ENCODE measurements at places on chromosomes 3 and 15. TPM values are rescaled to one million over a fixed set of nuclear protein-coding genes. Genes with fewer than 3 reads are reported as not detected.

LYSMD2 gene
- 19.0 TPM for total RNA-seq

SNTN gene
- total RNA-seq = not detected

GOLGA6A gene
- not detected for total RNA-seq

LRRC3B gene
- total RNA-seq = not detected

LXN gene
- 7.1 TPM for total RNA-seq

PFN2 gene
- 4.7 TPM for total RNA-seq

MFGE8 gene
- total RNA-seq = 29.0 TPM

NRROS gene
- 26.5 TPM for total RNA-seq

DNA sequence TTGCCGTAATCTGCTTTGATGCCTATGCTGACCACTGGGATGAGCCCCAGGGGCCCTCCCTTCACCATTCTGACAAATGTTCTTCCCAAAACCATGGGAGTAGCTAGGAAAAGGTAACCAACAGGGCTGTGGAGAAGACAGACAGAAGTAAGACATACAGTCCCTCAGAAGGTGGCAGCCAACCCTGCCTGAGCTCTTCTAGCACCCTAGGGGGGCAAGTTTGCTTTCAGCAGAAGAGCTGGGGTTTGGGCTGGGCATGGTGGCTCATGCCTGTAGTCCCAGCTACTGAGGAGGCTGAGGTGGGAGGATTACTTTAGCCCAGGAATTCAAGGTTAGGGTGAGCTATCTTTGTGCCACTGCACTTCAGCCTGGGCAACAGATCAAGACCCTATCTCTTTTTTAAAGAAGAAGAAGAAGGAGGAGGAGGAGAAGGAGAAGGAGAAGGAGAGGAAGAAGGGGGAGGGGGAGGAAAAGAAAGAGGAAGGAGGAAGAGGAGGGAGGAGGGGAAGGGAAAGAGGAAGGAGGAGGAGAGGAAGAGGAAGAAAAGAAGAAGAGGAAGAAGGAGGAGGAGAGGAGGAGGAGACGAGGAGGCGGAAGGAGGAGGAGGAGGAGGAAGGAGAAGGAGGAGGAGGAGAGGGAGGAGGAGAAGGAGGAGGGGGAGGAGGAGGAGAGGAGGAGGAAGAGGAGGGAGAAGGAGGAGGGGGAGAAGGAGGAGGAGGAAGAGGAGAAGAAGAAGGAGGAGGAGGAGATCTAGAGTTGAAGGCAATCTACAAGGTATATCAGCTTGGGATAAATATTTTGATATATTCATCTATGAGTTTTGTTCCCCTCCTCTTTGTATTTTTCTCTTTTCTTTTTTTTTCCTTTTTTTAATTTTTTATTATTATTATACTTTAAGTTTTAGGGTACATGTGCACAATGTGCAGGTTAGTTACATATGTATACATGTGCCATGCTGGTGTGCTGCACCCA, 44.9 kb upstream of the ABHD2 start:
- peaks cover 2% of the 10 kb centered on the region for H3K4me1 ChIP-seq
- no peak overlapping the region for H3K27ac ChIP-seq
- no peaks in the 10 kb centered on the region for H3K36me3 ChIP-seq
- H3K27me3 ChIP-seq = peaks cover 4% of the 10 kb centered on the region
- no peak for DNase-seq
- no peak overlapping the region for H3K4me3 ChIP-seq

- H3K4me3 ChIP-seq = no peak overlapping the region
- no peak overlapping the region for H3K27ac ChIP-seq
- H3K36me3 ChIP-seq = no peaks in the 10 kb centered on the region
- H3K4me1 ChIP-seq = peaks cover 15% of the 10 kb centered on the region
- no peaks in the 10 kb centered on the region for H3K27me3 ChIP-seq
These were observed 11.3 kb downstream of the SEMA4B start for GRCh38 chr15:90212221-90213098.

DNA sequence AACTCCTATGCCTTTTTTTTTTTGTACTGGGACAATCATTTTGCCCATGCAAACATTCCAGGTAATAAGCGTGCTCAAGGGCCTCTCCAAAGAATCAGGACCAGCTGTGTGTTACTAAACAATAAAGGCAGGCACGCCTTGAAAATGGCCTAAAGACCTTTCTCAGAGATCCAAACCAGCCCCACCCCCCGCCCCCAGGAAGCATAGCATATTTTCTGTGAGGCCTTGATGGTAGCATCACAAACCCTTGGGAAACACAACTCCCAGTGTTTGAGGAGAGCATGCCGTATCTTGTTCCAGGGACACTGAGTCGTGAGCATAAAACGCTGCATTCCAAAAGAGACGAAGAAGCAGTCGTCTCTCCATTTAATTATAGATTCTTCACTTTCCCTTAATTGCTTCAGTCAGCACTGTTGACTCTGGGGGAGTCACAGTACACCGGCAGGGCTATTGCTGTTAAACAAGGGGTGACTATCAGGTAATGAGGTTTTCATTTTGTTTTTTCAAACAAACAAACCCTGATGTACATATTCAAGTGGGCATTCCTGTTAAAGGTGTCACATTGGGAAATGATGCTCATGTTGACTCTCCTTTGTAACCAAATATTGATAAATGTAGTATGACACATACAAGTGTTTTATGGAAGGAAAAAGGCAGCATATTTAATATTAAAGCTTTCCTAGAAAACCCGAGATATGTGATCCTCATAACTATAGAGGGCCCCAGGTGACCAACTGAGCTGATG, 4.4 kb upstream of the TPM1 start:
- peaks cover 21% of the 10 kb centered on the region for H3K27me3 ChIP-seq
- H3K4me3 ChIP-seq = no peak overlapping the region
- H3K4me1 ChIP-seq = peaks cover 2% of the 10 kb centered on the region
- H3K27ac ChIP-seq = no peak overlapping the region

DNA sequence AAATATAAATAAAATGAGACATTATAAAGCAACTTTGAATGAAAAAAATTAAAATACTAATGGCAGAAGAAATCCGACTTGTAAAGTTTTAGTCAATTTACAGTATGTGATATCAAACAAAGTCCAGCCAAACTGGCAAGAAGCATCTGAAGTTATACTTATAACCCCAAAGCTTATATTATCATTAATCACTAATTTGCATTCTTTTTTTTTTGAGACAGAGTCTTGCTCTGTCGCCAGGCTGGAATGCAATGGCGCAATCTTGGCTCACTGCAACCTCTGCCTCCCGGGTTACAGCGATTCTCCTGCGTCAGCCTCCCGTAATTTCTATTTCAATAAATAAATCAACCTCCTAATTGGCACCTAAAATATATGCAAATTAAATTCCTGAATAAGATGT, 80.1 kb downstream of the AQR start:
- H3K4me3 ChIP-seq = no peak overlapping the region
- no peaks in the 10 kb centered on the region for H3K27me3 ChIP-seq
- DNase-seq = no peak
- H3K36me3 ChIP-seq = peaks cover 58% of the 10 kb centered on the region

DNA sequence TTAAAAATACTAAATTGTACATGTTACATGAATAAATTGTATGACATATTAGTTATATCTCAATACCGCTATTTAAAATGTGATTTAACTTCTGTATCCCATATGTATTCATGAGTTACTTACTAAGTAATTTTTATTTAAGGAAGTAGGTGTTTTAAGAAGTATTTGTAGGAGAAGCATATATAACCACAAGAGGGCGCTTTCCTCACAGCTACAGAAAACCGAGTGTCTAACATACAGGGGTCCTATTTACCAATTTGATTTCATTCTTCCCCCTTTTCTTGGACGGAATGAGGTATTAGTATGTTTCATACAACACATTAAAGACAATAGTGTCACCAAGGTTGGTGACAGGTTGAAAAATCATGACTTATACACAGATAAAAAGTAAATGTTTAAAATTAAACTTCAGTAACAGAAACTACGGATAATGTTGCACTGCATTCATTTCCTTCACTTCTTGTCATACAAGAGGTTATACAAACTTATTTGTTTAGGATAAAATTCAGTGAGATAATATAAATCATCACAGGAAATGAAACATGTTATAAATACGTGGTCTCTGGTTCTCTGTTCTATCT, 253.6 kb downstream of the MAGI1 start:
- no peak overlapping the region for H3K27ac ChIP-seq
- no peak overlapping the region for H3K4me3 ChIP-seq
- no peaks in the 10 kb centered on the region for H3K27me3 ChIP-seq
- H3K4me1 ChIP-seq = no peaks in the 10 kb centered on the region

GRCh38 chr15:69311319-69311721, 12.6 kb downstream of the PAQR5 start:
- DNase-seq = no peak
- H3K4me3 ChIP-seq = no peak overlapping the region
- no peaks in the 10 kb centered on the region for H3K36me3 ChIP-seq
- no peaks in the 10 kb centered on the region for H3K4me1 ChIP-seq

DNA sequence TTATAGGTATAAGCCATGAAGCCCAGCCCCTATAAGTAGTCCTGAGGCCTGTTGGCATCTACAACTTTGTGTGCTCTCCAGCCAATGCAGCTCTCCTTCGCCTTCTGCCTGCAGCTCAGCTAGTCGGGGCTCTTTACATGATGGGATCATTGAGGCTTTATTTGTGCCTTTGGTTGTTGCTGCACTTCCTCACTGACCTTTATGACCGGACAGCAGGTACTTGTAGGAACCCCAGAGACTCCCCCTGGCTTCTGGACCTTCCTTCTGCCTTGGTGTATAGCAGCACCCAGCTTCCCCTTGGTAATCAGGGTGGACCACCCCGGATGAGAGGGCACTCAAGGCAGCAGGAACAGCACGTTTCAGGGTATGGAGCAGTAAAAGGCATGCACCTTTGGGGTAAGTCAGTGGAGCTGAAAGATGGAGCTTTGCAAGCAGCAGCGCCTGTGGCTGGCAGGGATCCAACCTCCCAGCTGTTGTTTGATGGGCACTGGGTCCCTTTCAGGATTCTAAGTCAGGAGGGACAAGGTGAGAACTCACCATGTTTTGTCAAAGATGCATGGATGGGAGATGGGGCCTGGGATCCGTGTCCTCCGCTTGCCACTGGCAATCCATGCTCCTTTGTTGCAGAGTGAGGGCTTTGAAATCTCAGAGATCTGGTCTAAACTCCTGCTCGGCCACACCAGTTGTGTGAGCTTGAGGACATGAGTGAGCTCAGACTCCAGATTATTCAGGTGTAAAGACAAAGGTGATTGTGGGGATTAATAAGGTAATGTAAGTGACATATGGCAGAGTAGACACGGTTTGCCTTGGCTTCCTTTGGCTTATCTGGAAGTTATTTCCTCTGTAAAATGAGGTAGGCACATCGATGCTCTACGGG, 65.1 kb upstream of the KLF13 start:
- no peak for DNase-seq
- no peak overlapping the region for H3K4me3 ChIP-seq
- peaks cover 3% of the 10 kb centered on the region for H3K27me3 ChIP-seq

DNA sequence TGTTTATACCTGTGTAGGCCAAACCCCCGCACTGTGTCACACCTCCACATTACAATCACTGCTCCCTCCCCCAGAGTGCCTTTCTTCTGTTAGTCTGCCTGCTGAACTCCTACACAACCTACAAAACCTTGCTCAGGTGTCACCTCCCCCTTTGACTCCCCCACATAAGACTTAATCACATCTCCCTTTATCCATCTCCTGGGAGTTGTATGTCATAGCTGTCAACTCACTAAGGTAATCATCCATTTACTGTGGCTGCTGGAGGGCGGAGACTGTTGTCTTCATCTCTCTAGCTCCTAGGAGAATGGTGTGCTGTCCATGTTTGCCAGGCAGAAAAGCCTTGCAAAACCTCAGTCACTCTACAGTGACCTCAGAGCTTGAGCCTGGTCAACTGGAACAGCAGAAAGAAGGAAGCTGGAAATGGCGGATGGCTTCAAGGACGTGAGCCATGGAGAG, 43.8 kb downstream of the ZNF710 start:
- H3K27me3 ChIP-seq = no peaks in the 10 kb centered on the region
- H3K27ac ChIP-seq = no peak overlapping the region
- peaks cover 8% of the 10 kb centered on the region for H3K4me1 ChIP-seq
- H3K4me3 ChIP-seq = no peak overlapping the region

GRCh38 chr3:136236109-136236508, 14.0 kb upstream of the PCCB start:
- no peak for DNase-seq
- H3K4me1 ChIP-seq = no peaks in the 10 kb centered on the region
- H3K36me3 ChIP-seq = no peaks in the 10 kb centered on the region
- H3K27ac ChIP-seq = no peak overlapping the region
- H3K4me3 ChIP-seq = no peak overlapping the region
- H3K27me3 ChIP-seq = no peaks in the 10 kb centered on the region

Data from activated CD8-positive, alpha-beta T cell treated with anti-CD3 and anti-CD28 coated beads for 36 hours (primary cell).